CD4-positive, alpha-beta T cell treated with Interleukin-1 beta for 1 hour (primary cell): ENCODE measurements at places on chromosomes 6 and 20.

DNA sequence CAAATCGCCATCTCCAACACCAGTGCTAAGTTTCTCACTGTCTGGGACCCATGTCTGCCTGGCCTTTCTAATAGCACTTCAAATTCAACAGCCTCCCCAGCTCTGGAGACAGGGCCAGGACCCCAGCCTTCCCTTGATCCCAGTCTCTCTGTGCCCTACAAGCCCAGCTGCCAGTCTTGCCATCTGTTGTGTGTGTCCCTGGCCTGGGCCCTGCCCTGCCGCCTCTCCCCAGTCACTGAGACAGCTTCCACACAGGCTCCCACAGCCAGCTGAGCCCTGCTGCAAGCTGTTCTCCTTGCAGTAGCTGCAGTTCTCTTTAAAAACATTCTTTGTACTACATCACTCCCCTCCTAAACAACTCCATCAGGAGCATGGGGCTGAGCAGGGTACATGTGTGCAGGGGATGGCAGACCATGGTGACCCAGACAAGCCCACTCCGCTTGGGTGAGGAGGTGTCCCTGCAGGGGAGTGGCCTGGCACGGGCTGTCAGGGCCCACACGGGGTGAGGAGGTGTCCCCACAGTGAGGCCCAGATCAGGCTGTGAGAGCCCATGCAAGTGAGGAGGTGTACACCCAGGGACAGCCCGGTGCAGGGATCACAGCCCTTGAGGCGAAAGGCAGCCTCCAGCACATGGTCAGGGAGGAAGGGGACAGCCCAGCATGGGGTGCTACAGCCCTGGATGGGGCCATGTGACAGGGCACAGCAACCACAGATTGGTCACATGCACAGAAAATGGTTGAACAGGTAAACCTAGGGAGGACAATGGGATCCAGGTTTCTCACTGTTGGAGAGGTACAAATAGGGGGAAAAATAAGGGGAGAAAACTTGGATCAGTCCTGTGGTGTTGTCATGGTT lies 16.2 kb downstream of the CST7 start:
- DNase-seq: no peak

- no peak for DNase-seq
These were observed 76.7 kb downstream of the BMP7 start for GRCh38 chr20:57189713-57190112.

DNA sequence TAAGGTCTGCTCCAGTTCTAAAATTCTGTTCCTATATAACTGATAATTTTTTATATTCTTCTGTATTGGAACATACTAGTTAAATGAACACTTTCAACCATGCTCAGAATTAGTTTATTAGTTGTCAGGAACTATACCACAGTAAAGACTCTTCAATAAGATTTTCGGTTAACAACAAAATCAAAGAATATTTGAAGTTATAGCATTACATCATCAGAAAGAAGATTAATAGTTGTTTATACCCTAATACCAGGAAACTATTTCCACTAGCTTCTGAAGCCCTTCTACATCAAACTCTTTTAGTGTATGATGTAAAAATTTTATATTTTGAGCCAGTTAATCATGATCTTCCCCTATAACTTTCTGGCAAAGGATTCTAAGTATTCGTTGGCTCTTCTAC lies 6.6 kb downstream of the CALHM4 start:
- no peak for DNase-seq

DNA sequence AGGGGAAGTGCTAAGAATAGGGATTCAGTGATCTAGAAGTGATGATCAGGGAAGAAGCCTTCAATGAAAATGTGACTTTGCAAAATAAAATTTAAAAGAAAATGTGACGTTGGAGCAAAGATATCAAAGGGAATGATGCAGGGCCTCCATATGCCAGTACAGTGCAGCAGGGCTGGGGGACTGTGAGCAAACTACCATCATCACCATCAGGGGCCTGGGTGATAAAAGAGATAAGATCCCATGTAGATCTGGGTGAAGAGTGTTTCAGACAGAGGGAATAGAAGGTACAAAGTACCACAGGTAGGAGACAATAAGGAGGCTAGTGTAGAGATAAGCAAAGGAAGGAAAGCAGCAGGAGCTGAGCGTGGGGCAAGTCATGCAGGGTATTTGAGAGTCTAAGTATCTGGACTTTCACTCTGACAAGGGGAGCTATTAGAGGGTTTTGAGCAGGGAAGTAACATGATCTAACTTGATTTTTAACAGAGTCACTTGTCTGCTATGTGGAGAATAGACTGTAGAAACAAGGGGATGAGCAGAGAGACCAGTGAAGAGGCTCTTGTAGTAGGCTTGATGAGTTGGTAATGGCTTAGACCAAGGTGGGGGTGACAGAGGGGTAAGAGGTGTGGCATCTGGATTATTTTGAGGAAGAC lies 295.6 kb downstream of the ZFAND3 start:
- DNase-seq: no peak

DNA sequence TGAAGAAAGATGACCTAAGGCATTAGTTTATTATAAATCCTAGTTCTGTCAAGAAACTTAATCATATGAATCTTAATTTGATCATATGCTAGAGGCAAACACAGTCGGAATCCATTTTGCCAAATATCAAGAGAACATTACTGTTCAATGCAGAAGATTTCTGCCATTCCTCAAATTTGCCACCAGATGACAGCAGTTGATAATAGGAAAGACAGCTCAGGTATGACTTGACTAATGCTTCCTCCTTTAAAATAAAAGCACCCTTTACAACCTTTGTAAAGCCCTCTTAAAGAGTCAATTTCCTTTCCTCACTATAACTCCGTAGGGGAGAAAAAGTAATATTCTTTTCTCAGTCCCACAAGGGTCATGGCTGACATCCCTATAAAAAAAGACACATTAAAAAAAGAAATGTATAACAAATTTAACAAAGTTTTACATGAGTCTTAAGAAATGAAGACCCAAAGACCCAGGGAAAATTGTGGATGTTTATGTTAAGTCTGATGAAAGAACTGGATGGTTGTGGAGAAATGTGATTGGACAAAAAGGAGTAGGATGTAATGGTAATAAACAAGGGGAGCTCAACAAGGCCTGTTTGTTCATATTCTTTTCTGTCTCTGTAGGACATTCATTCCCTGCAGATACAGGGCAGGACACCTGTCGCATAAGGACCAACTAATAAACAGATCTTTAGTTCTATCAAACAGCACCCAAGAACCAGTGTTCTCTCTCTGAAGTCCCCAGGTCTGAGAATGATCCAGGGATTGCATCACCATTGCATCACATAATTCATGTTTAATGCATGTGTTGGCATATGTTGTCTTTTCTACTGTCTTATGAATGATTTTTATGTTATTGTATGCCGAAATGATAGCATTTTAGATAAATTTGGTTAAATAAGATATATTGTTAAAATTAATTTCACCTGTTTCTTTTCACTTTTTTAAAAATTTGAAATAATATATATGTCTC lies 23.0 kb upstream of the IL17A start:
- DNase-seq: no peak

DNA sequence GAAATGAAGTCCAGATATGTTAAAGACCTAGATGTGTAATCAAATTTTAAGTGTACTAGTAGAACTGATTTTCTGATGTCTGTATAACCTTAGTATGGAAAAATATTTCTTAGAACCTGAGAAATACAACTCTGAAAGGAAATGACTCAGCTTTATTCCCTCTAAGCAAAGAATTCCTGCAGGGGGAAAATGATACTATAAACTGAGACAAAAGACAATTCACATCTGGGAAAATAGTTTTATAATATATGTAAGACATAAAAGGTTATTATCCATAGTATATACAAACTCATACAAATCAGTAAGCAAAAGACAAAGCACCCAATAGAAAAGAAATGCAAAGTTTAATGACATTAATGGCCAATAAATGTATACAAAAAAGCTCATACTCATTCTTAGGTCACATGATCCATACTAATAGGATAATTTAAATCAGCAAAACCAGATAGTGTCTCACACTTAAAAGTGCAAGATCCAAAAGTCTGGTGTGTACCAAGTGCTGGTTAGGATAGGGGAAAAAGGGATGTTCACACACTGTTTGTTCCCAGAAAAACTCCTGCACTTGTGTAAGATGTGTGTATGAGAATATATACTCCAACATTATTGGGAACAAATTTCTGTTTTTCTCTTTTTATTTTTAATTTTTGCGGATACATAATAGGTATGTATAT lies 22.6 kb downstream of the RNF217 start:
- DNase-seq: no peak

- no peak for DNase-seq
These were observed 2.2 kb upstream of the BPIFB1 start for GRCh38 chr20:33280775-33281174.

DNA sequence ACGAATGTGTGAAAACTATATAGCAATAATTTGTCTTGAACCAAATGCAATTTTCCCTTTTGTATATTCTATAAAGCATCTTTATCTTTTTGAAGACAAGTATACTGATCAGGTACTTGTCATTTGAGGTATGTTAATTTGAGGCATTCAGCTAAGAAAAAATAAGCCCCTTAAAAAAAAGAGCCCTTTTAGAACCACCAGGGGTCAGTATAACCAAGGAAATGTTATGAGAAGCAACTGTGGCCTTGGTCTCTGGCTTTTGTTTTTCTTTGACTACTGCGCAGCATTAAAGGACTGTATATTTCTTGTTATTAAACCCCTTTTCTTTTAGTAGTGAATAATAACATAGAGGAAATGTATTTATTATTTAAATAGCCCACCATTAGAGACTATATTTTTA lies 43.1 kb downstream of the CD109 start:
- no peak for DNase-seq

DNA sequence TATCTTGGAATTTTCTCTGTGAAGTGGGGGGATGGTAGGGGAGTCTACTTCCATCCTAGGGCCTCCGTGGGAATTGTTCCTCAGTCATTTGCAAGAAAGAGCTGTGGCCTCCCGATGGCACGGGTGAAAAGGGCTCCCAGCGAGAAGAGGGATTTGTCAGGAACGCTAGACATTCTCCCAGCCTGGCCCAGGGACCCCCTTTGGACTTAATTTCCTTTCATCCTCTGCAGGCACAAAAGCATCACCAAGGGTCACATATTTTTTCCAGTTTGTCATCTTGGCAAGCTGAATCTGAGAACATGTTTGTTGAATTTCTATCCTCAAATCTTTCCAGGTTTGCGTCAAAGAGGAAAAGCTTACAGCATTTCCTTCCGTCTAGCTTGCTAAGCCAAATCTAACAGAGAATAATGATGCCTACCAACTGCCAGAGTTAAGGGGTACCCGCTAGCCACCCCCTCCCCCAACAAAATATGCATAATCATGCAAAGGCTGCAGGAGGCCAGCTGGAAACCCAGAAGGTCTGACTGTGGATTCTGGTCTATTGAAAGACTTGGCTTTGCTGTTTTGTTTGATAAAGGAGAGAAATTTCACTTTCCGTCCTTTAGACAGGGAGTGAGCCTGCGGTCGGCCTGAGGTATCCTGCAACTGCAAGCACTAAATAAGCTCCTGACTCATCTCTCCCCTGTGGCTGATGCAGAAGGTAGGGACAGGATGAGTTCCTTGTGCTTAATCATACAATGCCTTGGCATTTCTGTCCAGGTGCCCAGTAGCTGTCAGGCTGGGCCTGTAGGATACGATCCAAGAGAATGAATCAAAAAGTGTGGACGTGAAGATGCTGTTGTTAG lies 23.1 kb downstream of the PSMG4 start:
- DNase-seq: no peak

DNA sequence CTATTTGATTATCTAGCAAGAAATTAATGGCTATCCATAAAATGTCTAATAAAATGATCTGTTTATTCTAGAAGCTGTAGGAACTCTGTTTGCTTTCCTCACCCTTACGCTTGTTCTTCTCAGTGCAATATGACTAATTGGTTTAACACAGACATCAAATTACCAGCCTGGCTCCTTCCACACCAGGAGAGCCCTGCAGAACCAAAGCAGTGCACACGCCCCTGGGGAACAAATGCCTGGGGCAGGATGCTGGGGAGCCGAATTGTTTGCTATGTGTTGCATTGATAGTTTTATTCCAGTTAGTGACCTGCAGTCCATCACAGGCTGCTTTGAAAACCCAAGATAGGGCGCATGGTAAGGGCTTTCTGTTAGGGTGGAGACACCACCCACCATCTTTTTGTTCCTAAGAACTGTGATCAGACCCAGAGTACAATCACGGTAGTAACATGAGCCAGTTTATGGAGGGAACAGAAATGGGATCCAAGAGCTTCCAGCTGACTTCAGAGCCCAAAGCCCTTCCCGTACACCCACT lies 126.4 kb upstream of the CD93 start:
- DNase-seq: no peak

- DNase-seq: no peak
These were observed 1013.8 kb upstream of the CITED2 start for GRCh38 chr6:140388192-140388802.

DNA sequence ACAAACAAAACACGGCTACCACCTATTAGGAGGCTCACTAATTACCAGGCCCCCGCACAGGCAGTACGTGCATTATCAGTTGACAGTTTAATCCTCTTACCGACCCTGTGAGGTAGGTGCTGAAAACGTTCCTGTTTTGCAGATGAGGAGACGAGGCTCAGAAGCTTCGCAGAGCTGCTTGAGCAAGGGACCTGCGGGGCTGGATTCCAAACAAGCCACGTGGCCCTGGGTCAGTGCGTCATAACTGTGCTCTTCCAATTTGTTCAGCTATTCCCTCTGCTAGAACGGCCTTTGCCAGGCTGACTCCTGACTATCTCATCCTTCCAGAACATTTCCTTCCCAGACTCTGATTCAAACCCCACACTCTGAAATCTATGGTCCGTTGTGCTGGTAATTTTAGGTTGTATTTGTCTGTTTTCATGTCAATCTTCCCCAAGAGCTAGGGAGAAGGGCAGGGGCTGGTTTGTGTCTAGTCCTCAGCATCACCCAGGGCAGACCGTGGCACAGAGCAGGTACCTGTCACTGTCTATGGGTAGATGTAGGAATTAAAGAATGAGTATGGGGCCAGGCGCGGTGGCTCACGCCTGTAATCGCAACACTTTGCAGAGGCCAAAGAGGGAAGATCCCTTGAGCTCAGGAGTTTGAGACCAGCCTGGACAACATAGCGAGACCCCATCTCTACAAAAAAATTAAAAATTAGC lies 28.8 kb upstream of the TLDC2 start:
- DNase-seq: no peak

DNA sequence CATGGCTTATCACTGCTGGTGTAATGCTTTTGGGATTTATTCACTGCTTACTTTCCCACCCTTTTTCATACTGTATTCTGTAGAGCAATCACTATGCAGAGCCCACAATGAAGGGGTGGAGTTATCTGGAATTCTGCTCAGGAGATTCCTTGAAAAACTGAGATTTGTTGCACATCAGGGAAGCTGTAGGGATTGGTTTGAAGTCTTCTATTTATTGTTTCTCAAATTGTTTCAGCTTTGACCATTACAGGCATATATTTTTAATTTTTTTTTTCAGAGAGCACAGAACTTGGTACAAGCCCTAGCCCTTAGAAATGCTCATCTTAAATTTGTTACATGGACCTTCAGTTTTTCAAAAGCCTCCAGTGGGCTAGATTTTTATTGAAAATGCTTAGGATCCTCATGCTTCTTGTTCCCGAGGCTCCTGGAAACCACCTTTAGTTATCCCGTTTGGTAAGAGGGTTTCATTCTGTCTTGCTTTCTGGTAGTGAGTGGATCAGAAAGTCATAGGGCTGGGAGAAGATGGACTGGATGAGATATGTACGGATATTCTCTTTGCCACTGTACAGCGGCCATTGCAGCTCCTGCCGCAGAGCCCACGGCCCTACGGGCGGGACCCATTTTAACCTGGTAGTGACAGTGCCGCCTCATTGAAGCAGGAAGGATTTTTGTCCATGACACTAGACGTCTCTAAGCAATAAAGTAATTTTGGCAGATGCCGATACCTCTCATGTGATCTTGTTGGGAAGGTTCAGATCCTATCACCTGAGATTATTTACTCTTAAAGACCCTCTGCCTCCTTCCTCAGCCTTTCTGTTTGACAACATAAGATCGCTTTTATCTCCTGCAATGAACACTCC lies 45.3 kb upstream of the ZNF184 start:
- no peak for DNase-seq
